Islet precursor cell (in vitro differentiated cells): ENCODE measurements at places on chromosomes 4 and X.
A peak's percentile ranks its signal among the peaks of the same experiment; 100 is the strongest.

DNA sequence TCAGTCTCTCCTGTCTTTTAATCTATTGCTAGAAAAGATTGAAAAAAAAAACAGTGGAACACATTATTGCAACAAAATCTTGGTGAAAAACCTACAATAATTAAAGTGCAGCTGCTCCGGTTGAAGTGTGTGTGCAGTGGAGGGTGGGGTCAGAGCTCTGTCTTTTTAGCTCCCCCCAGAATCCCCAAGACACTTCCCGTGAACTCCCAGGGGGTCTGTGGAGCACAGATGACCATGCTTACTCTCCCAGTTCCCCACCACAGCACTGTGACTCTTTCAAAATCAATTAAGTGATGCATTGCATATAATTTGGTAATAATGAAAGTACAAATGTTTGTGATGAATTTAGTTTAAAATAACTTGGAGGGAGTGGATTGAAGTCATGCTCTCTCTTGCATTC is 15.7 kb upstream of the SLC10A4 start:
- no peak for DNase-seq

GRCh38 chrX:72133851-72134546 is 2.3 kb upstream of the RTL5 start:
- no peak for DNase-seq

DNA sequence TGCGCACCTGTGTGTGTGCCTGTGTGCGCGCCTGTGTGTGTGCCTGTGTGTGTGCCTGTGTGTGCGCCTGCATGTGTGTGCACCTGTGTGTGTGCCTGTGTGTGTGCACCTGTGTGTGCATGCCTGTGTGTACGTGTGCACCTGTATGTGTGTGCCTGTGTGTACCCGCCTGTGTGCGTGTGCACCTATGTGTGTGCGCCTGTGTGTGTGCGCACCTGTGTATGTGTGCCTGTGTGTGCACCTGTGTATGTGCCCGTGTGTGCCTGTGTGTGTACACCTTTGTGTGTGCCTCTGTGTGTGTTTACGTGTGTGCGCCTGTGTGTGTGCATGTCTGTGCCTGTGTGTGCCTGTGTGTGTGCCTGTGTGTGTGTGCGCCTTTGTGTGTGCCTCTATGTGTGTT is 33.5 kb downstream of the ZFP42 start:
- DNase-seq, result no peak

DNA sequence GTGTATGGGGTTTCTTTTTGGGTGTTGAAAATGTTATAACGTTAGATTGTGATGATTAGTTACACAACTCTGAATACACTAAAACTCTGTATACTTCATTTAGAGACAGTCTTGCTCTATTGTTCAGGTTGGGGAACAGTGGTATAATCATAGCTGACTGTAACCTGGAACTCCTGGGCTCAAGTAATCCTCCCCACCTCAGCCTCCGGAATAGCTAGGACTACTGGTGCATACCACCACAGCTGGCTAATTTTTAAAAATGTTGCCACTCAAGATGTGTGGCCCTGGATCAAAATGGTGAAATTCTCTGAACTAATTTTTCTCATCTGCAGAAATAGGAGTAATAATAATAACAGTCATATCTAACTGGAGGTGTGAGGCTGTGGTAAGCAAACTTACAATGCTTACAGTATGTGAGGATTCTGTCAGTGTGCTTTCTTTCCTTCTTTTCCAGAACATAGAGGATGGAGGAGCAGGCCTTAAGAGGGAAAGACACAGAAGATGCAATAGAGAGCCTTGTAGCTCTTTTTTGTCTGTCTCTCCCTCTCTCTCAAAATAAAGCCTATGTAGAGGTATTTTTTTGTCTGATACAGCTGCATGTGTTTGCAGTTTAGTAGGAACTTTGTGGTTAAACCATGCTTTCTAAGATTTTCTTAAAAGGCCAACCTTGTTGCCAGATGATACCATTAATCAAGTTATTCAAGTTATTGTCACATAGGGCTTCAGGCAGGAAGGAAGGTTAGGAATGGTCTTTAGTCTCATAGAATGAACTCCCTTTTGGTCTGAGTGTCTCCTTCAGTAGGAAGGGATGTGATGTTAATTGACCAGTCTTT is 7.5 kb downstream of the ADD1 start:
- no peak for DNase-seq

GRCh38 chr4:144645102-144645630 is 790 bp upstream of the HHIP start:
- no peak for DNase-seq

DNA sequence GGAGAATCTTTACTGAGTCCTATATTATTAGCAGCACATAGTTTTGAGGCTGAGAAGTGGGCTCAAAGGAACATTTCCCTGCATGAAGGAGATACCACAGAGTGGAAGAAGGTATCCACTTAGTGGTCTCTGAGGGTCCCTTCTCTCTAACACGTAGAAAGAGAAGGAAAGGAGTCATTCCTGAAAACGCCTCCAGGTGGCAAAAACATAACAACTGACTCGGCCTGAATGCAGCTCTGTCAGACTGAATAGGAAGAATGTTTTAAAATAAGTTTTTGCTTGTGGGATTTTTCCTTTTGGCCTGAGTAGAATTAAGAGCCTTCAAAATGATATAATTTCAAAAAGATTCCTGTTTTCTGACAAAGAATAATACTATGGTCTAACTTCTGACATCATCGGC is 23.3 kb downstream of the RPGR start:
- no peak for DNase-seq

DNA sequence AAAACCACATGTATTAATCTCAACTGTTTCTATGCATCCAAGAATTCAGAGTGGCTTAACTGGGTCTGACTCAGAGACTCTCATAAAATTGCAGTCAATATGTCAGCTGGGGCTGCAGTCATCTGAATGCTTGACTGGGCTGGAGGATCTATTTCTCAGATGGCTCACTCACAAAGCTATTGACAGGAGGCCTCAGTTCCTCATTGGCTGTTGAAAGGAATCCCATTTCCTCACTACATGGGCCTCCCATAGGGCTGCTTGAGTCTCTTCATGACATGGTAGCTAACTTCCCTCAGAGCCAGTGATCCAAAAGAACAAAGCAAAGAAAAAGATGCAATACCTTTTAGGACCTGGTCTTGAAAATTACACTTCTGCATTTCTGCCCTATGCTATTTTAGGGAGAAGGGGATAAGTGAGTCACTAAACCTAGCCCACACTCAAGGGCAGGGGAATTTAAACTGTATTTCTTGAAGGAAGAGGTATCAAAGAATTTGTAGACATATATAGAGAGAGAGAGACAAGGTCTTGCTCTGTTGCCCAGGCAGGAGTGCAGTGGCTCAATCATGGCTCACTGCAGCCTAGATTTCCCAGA is 9.8 kb downstream of the SCFD2 start:
- no peak for DNase-seq

GRCh38 chrX:32126997-32127396 is 1055.2 kb upstream of the FTHL17 start:
- DNase-seq, result no peak

- no peak for DNase-seq
Observed at GRCh38 chr4:138865765-138866164, 149.8 kb upstream of the NOCT start.

- DNase-seq, result no peak
Observed at GRCh38 chr4:73740353-73740778, at the start of gene CXCL8. CXCL8 (plus strand) TSS chr4:73740569; CDS start chr4:73740659, 90 bp downstream.

DNA sequence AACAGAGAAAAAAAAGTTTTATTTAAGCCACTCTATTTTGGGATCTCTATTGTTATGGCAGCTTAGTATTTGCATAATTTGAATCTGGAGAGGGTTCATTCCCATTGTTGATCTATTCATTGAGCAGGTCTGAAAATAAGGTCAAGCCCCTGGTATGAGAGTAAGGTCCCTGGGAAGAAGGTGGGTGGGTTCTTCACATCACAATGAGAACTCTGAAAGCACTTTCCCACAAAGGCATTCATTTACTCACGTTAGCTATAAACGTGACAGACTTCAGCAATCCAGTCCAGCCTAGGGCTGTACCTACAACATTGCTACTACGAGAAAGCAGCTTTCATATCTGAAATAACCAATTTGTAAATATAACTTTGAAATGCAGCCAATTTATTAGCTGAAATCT is 126.2 kb downstream of the CORIN start:
- DNase-seq, result no peak

- DNase-seq, result no peak
Observed at GRCh38 chrX:79170476-79171035, 26.1 kb downstream of the GPR174 start.

DNA sequence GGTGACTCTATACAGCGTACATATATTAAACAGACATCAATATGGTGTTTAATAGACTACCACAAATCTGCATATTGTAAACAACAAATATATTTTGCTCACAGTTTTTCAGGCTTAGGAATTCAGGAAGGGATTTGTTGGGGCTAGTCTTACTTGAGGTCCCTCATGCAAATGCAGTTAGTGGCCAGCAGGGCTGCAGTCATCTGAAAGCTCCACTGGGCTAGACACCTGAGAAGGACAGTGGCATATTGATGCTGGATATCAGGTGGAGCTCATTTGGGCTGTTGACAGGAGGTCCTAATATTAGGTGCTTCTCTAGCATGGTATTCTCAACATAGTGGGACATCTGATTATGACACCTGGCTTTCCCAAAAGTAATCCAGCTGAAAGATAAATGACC is 493.8 kb upstream of the PABPC4L start:
- DNase-seq, result no peak

DNA sequence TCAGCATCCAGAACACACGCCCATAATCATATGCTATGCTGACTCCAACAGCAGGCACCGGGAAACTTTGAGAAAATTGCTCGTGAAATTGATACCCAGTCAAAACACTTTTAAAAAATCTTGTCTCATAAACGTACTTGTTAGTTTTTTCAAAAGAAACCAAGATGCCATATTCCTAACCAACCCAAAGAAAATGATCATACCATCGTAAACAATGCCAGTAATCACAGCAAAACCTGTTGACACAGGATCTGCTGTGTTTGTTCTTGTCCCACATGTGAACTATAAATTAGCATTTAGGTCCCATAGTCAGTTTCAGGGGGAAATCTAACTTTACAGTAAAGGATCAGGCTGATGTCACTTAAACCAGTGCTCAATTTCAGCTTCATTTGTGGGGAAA is 23.0 kb downstream of the PRSS12 start:
- DNase-seq, result no peak

GRCh38 chr4:3466691-3467600 is 3.8 kb downstream of the DOK7 start:
- no peak for DNase-seq

DNA sequence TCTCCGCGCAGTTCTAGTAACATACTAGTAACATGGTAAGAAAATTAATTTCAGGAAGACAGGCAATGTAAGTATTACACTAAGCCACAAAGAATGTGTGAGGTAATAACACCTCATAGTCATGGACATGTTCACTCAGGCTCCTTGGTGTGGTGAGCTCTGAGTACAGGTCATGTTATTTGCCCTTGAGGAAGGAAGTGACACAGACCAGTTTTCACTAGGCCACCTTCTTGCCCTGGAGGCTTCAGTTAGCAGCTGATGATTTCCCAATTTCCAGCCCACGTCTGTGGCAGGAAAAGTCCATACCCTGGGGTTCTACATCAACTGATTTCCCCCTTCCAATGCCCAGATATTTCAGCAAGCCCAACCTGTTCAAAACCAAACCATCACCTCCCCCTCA is 6.7 kb downstream of the APOO start:
- peak; percentile 91 for DNase-seq

GRCh38 chrX:65644621-65645289 is 22.7 kb upstream of the MSN start:
- DNase-seq, result peak; percentile 75

- peak; percentile 43 for DNase-seq
Observed at GRCh38 chr4:54228961-54229501, at the start of gene PDGFRA. PDGFRA (plus strand) TSS chr4:54229293; CDS start chr4:54258769, 29,476 bp downstream.

- no peak for DNase-seq
Observed at GRCh38 chr4:205097-205756, 80.9 kb downstream of the ZNF718 start.

DNA sequence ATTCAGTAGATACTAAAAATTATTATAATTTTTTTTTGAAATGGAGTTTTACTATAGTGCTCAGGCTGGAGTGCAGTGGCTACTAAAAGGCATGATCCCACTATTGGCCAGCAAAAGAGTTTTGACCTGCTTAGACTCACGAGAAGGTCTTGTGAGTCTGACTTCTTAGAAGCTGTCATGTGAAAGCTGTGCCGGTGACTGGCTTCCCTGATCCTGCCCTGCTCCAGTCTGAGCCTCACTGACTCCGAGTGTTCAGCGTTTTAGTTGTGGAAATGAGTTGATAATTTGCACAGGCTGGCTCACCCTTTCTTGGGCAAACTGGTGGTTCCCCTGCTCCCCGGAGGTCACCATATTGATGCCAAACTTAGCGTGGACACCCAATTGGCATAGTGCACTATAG is 16.4 kb upstream of the CXCL8 start:
- no peak for DNase-seq

DNA sequence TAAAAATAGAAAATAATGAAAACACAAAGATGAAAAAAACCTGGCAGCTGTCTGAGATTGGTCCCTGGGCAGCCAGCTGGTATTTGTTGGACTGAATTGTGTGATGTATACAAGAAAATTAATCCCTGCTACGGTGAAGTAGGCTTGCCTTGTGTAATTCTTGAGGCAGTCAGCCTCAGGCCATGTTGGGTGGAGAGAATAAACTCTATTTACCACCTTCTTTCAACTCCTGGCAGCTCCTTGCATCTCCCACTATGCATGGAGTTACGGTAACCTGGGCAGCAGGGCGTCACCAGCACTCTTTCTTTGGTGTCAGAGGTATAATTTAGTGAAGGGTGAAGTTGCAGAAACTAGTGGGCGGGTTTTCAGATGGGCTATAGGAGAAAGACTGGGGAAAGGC is 3.5 kb downstream of the SPIN2A start:
- DNase-seq, result no peak

DNA sequence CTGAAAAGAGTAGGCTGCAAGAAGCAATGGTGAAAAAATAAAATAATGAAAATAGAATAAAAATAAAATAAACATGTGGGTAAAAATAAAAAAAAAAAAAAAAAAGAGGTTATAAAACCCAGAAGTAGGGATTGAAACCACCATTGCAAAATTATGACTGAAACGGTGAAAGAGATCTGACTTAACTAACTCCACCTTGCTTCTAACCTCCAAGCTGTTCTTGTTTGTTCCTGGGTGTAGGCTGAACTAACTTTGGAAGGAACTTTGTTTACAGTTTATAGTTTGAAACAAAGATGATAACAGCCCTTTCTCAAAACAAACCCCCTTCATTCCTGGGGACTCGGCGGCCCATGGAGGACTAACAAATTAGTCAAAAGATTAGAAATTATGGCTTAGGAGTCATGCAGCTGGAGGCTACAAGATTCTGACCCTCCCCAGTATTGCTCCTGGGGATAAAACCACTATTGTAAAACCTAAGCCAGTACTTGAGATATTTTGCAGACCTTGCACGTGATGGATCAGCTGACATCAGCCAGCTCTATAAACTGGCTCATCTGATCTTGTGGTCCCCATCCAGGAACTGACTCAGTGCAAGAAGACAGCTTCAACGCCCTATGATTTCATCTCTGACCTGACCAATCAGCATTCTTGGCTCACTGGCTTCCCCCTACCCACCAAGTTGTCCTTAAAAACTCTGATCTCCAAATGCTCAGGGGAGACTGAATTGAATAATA is 30.4 kb downstream of the DDX60L start:
- peak; percentile 88 for DNase-seq
